ENCODE measurements at places on chromosomes 7 and 10.

DNA sequence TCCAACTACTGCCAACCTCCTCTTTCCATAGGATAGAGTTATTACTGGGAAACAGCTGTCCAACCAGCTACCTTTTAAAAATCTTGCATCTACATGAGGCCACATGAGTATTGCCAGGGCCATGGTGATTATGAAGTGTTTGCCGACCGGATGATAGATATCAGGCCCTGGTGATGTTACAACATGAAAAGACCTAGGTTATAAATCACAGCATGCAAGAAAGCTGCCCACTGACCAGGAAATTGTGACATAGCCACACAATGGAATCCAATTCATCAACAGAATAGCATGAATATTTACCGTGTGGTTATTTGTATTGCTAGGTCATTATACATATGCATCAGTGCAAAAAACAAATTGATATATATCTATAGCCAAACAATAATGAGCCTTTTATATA, 517.0 kb downstream of the INHBA start:
- no peak for DNase-seq

GRCh38 chr7:98569691-98570337, 47.3 kb upstream of the NPTX2 start:
- DNase-seq = no peak

- DNase-seq = no peak
These were observed 95.4 kb upstream of the WDR11 start for GRCh38 chr10:120755771-120756170.

DNA sequence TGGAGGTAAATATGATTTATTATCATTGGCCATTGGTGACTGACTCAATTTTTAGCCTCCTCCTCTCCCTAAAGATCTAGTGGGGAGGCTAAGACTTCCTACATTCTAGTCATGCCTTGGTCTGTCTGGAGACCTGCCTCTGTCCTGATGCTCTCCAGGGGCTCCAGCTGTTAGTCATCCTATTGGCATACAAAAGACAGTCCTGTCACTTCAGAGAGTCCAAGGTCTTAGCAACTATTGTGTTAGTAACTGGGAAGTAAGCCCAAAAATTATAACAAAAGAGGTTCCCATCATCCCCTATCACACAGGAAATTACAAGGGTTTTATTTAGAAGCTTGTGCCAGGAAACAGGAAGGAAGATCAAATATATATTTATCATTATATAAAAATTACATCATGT, 400.6 kb upstream of the VSTM2A start:
- DNase-seq = no peak

Measured in activated CD4-positive, alpha-beta T cell treated with anti-CD3 and anti-CD28 coated beads, Interleukin-2, amount 50 U/mL, for 24 hours (primary cell).